ENCODE measurements at places on chromosomes 1 and 21.

DNA sequence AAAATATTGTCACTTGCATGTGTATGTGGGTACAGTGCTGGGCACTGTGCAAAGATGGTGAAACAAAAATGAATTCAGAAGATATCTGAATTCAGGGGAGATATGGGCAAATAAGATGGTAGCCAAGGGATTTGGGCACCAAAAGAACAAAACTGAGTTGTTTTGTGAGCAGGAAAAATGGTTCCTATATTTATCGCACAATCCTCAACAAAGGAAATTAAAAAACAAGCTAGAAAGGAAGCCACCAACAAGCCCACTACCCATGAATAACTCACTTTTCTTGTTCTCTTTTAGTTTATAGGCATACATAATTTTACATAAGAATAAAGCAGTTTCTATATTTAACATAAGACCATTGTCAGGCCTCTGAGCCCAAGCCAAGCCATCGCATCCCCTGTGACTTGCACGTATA, 40.7 kb upstream of the VASH2 start:
- no peak for DNase-seq

GRCh38 chr1:178169649-178170048, 75.7 kb downstream of the RASAL2 start:
- no peak for DNase-seq

DNA sequence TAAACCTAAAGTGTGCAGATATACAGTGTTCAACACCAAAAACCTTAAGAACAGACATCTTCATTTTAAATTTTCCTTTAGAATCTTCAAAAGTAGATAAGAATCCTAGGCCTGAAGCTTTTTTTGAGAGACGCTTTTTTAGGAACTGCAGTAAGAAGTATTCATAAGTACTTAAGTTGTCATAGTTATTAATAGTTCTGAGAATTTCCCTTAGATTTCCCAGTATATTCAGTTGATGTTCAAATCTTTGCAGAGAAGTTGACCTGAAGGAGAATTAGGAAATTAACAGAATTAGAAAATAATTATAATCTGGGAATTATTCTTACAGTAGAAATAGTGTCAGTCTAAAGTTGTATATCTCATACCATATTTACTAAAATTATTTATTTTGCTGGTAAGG, 150.3 kb downstream of the NCAM2 start:
- no peak for DNase-seq

DNA sequence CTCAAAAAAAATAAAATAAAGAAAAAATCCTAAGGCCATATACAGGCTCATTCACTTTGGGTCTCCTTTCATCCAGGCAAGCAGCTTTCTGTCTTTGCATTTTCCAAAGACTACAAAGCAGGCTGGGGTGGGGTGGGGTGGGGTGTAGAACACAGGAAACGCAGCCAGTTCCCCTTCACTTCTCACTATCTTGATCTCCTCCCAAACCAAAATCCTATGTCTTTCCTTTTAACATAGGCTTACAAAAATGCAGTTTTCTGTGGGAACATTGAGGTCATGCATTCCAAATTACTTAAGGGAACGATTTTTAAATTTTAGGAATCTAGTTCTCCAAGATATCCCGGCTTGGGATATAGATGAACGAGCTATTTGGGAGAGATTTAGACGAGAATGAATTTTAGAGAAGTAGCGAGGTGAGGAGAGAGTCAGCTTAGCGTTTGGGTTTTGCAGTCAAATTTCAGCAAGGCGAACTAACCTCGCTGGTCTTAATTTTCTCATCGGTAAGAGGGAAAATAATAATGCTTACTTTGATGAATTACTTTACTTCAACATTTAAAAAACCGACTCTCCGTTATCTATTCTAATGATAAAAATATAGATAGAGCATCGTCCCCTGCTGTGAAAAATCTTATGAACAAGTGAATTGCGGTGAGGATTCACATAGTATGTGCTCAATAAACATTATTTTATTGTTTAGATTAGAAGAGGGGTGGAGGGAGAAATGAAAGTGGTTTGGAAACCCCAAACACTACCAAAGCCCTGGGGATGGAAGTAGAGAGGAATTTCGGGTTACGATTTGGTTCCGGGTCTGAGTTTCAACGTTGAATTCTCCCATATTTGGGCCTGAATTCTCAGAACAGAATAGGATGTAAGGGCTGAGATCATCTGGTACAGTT, 735 bp upstream of the STX12 start:
- no peak for DNase-seq

GRCh38 chr1:217944550-217944949, 313.4 kb downstream of the SPATA17 start:
- no peak for DNase-seq

- DNase-seq: no peak
Measured at GRCh38 chr1:240245629-240246020, 153.9 kb downstream of the FMN2 start.

- peak; percentile 44 for DNase-seq
Measured at GRCh38 chr1:205582471-205583291, 49.1 kb downstream of the ELK4 start.

- DNase-seq: no peak
Measured at GRCh38 chr1:106717591-106717990, 338.9 kb upstream of the PRMT6 start.

DNA sequence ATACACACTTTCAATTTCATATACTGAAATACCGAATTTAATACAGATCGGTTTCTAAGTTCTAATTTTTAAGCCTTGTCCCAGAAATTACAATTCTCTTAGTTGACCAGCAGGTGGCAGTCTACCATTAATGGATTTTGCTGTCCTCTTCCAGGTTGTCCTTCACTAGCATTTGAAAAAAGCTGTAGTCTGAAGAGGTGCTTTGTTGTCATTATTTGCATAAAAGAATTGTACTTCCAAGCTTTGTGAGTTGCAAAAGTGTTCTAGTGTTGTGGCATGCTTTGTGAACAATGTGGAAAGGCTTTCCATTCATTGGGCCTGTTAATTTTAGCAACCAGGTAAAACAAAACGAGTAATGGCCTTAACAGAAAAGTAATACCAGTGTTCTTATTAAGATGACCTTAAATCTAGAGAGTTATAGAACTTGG, 193.6 kb downstream of the RPS6KC1 start:
- peak; percentile 49 for DNase-seq

DNA sequence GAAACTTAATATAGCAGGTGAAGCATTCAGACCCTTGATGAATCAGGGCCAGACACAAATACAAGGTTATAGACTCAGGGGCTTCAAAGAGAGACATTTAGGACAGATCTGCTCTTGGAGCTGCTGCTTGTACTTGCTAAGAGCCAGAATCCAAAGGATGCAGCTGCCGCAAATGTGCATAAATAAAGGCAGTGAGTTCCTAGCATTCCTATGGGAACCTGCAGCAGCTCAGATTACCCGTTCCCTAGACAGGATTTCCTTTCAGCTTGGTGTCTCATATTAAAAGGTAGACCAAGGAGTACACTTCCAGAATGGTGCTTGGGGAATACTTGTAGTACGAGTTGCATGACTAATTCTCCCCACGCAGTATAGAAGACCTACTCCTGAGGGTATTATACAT, 9.7 kb upstream of the LRRC53 start:
- DNase-seq: no peak

Data from COR-L47 (cell line).